Hepatocyte (in vitro differentiated cells): ENCODE measurements at places on chromosomes 2 and 18. TPM values are rescaled to one million over a fixed set of nuclear protein-coding genes. Genes with fewer than 3 reads are reported as not detected.

Gene SUPT7L
- polyA plus RNA-seq, result 27.3 and 30.7 TPM in 2 replicates

GRCh38 chr2:26184121-26184520 lies 11.2 kb downstream of the GAREM2 start:
- no peak for DNase-seq

Gene CLEC4F
- not detected in 2 replicates for polyA plus RNA-seq

- peak; percentile 28 for DNase-seq
These were observed 266.3 kb downstream of the TWIST2 start for GRCh38 chr2:239114119-239114581.

Gene FEV
- polyA plus RNA-seq, result 0.58 and 2.1 TPM in 2 replicates
